Large intestine (tissue), 12 donors: ENCODE measurements at places on chromosomes 2 and 18. TPM values are rescaled to one million over a fixed set of nuclear protein-coding genes. Genes with fewer than 3 reads are reported as not detected.

VWA3B gene
- polyA plus RNA-seq = 0.09 TPM

DNA sequence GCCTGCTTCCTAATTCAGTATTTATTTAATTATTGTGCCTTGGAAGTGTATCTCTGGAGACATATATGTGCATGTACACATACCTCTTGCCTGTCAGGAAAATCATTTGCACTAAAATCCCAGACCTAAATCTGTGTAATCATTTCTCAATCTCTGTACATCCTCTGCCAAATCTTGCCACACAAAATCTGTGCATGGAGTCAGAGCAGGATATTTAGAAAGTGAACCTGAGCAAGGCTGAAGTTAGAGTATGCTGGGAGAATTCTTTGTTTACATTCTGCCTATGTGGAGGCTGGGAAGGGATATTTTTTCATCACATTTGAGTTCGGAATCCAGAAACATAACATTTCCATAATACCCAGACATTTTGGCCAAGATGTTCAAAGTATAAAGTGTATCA is 9.3 kb downstream of the XRCC5 start:
- no peak for DNase-seq
- H3K4me1 ChIP-seq = peaks cover 13% of the 10 kb centered on the region
- no peaks in the 10 kb centered on the region for H3K27me3 ChIP-seq
- H3K36me3 ChIP-seq = peaks cover 74% of the 10 kb centered on the region
- H3K4me3 ChIP-seq = no peak overlapping the region

DNA sequence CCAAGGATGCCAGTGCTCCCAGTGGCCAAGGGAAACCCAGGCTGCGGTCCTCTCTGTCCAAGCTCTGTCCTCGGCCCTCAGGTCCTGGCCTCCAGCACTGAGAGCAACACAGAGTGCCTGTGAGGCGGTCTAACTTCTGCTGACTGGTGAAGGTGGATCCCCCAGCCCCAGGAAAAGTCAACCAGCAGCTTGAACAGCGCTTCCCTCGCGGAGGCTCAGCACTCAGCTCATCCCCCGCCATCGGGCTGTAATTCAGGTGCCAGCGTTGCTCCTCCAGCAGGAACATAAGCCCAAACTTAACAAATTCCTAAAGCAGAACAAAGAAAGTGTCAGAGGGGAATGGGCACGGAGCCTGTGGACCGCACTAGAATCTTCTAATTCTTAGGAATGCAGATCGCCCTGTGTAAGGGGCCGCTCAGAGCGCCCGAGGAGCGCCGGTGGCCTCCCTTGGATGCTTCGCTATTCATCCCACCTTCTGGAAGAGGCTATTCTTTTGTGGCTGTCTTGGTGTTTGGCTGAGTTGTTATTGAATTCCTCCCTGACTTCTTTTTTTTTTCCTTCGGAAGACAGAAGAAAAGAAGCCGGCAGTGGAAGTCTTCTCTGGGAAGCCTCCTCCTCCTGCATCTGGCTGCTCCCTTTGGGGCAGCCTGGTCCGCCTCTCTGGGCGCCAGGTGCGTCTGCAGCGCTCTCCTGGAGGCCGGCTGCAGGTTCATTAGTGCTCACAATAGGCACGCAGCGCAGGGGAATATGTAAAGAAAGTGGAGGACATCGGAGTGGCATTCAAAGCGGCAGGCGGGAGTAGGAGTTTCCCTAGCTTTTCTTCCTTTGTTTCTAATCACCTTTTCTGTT is 905.6 kb downstream of the TSN start:
- no peak for DNase-seq
- no peak overlapping the region for H3K4me3 ChIP-seq
- peaks cover 20% of the 10 kb centered on the region for H3K27me3 ChIP-seq
- no peaks in the 10 kb centered on the region for H3K36me3 ChIP-seq

C2orf72 gene
- 42.0 TPM for polyA plus RNA-seq

MAPRE3 gene
- 20.7 TPM for polyA plus RNA-seq

DNA sequence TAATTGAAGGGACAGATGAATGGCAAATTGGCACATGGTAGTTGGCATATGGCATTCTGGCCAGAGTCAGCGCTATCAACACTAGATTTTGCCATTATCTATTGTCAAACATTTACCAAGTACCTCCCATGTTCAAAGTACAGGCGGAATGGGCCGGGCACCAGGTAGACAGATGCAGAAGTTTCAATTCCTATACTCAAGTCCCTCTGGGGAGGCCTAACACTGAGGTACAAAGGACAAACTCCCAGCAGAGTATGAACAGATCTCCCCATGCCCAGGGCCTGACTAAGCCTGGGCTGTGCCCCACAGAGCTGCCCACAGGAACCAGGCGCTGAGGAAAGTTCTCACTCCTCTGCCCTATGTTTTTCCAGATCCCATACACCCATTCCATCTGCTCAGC is 257.5 kb upstream of the KLHL29 start:
- no peak overlapping the region for H3K4me3 ChIP-seq
- no peaks in the 10 kb centered on the region for H3K27me3 ChIP-seq
- H3K4me1 ChIP-seq = peaks cover 46% of the 10 kb centered on the region
- peak; percentile 94 for DNase-seq

TP53I3 gene
- polyA plus RNA-seq = 36.0 TPM

GRCh38 chr2:67993329-67993728 is 69.5 kb downstream of the C1D start:
- H3K27me3 ChIP-seq = no peaks in the 10 kb centered on the region
- H3K27ac ChIP-seq = no peak overlapping the region
- no peaks in the 10 kb centered on the region for H3K4me1 ChIP-seq
- no peaks in the 10 kb centered on the region for H3K36me3 ChIP-seq
